ENCODE measurements at places on chromosomes 2 and 18.

GRCh38 chr2:229174794-229175496, 96.1 kb downstream of the PID1 start:
- no peak for DNase-seq

DNA sequence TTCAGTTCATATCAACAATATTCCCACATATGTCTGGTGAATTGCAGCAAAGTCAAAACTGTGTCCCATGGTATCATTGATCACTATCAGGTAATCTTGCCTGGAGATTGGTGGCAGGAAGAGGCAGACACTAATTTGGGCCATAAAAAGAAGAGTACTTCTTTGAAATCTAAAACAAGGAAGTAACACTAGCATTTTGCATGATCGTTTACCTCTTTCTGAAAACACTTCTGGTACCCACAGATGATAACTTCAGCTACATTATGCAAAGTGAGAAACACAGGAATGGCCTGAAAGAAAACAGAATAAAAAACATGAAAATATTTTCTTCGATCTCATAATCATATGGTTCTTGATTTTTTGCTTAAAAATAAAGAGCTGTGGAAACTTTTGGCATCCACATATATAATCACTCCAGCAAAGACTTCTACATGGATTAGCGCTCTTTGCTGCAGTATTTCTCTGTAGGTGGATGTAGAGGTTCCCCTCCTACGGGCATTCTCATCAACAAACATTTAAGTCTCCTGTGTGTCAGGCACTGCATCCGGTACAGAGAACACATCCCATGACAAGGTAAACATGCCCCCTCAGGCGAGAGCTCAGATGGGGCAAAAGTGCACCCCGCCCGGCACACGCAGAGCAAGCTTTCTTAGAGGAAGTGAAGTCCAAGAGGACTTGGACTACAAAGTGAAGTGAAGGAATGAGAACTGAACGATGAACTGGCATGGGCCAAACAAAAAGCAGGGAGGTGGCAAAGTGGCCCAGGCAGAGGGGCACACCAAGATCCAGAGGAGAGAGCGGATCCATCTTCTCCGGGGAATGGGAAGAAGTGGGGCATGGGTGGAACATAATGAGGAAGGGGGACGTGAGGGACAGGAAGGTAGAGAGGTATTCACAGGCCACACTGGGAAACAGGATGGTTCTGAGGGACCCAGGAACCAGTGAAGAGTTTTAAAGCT, 68.0 kb upstream of the RIOK3 start:
- DNase-seq: no peak

DNA sequence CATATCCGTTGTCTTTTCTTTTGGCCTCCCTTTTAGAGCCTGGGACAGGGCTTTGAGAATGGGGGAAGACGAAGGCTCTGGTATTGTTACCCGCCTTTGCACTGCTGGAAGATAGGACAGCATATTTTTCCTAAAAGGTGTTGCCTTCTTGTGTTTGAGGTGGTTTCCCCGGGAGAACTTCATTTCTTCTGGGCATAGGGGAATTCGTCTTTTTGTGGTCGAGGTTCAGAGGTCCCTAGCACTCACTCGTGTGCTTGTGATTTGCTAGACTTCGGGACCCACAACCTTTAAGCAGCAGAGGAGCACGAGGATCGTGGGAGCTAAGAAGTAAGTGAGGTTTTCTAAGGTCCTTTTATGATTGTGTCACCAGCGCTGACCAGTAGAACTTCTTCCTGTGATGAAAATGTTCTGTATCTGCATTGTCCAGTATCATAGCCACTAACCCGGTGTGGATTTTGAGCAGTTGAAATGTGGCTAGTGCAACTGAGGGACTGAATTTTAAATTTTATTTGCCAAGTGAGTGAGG, 611 bp downstream of the ZNF512 start:
- DNase-seq: no peak

- no peak for DNase-seq
Observed at GRCh38 chr2:112824694-112825085, 11.9 kb downstream of the IL1B start.

GRCh38 chr2:232879618-232880494, 9.8 kb downstream of the SNORC start:
- DNase-seq: no peak

DNA sequence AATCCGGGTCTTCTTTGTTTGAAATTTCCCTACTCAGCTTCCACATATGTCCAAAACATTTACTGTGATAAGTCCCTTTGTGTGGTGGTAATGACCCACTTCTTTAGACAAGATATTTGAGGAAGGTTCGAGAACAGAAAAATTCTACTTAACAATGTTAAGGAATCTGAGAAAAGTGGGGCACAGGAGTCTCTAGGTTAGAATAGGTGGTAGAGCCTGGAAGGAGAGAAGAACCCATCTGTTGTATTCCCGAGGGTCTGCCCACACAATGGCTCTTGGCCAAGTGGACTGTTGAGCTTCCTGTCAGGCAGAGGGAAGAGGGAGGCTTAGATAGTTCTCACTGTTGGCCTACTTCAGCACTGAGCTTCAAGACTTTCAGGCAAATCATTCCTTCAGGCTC, 4.3 kb downstream of the IGFBP2 start:
- DNase-seq: no peak

DNA sequence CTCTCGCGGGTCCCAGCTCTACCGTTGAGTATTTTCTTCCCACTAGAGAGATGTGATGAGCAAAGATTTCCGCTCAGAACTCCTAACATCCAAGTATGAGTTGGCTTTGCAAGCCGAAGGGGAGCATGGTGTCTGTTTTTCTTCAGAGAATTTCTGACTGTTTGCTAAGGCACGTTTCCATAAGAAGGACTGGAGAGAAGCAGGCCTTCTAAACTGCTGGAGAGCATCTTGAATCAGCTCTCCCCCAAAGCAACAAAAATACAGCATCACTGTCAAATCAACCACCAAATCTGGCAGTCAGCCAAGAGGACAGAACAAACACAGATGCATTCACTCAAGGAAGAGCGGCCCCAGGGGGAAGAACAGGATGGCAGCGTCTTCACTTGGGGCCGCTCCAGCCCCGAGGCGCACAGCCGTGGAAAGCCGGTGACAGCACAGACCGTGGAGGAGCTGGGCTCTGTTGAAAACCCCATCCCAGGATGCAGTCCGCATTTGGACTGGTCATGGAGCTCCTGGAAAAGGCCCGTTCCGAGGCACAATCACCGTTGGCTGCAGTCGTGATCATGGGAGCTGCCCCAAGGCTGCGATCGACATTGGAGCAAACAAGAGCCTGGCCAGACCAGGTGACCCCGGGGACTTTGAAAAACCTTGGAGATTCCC, 101.4 kb downstream of the NFATC1 start:
- DNase-seq: no peak

DNA sequence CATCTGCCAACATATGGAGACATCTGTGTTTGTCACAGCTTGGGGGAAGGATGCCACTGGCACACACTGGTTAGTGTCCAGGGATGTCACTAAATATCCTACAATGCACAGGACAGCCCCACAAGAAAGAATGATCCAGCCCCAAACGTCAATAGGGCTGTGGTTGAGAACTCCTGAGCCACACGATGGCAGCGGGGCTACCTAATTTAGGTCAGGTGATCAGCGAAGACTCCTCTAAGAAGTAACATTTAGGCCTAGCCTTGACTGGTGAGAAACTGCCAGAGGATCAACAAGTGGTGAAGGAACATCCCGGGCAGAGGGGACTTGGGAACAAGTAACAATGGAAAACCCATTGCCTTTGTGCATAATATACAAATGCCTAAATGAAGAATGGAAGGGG, 5.0 kb upstream of the TGIF1 start:
- no peak for DNase-seq

DNA sequence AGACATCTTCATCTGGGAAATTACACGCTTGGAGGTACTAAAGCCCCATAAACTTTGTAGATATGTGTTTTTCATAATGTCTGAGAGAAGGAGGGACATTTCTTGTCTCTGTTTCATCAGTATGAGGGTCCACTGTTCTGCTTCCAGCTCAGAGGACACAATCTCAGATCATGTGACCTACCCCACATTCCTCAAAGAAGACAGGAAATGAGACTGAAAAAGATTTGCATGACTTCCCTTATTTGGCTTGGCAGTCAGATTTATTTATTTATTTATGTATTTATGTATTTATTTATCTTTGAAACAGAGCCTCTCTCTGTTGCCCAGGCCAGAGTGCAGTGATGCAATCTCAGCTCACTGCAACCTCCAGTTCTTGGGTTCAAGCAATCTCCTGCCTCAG, 463.7 kb upstream of the RGPD4 start:
- no peak for DNase-seq

DNA sequence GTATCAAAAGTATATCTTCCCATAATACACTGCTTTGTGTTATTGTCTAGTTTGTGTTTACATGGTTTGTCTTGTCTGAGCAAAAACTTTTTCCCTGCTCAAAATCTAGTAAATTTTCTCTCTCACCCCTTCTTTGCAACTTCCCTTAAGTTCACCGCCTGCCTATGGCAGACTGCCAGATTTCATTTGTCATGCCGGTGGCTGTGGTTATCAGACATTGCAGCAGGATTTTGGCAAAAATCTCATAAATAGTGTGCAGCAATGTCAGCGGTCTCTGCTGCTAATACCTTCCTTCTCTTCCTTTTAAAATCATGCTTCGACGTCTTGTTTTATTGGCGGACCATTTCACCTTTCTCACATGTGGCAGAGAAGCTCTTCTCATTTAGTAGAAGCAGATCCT, 45.6 kb upstream of the TMEM178A start:
- peak; percentile 3 for DNase-seq

DNA sequence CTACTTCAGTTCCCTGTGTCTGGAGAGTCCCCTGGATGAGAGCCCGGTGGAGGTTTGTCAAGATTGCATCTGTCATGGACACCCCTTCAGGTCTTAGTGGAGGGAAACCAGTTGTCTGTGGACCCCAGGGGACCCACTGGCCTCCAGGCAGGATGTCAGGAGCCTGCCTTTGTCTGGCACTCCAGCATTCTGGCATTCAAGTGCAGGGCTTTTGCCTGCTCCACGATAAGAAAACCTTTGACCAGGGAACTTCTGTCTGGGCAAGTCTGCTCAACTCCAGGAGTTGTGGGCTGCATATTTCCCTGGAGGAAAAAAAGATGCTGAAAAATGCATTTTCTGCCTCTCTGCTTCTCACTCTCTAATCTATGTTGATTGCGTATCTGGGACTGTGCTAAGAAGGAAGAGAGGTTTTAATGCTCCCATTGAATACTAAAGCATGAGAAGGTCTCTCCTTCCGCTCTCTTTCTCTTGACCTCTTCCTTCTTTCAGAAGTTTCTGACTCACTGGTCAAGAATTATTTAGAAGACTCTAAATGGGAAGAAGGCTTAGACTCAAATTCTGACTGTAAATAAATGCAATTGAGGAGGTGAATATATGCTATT, 104.5 kb downstream of the MMADHC start:
- DNase-seq: no peak

- DNase-seq: no peak
Observed at GRCh38 chr18:43780782-43781340, 503.6 kb upstream of the SYT4 start.

DNA sequence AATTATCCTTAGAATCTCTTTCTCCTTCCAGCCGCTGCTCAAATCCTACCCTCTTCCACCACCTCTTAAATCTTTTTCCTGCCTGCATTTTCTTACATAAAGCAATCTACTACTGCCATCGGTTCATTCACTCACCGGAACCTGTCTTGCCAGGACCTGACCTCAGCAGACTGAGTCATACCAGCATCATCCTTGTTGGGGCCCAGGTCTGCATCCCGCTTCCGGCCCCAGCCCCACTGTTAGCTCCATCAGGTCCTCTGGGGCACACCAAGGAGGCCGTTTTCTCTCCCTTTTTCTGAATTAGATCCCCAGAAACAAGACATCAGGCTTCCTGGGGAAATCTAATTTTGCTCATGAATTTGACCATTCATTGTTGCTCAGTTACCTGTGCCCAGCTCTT, 42.7 kb upstream of the TGFA start:
- DNase-seq: no peak

DNA sequence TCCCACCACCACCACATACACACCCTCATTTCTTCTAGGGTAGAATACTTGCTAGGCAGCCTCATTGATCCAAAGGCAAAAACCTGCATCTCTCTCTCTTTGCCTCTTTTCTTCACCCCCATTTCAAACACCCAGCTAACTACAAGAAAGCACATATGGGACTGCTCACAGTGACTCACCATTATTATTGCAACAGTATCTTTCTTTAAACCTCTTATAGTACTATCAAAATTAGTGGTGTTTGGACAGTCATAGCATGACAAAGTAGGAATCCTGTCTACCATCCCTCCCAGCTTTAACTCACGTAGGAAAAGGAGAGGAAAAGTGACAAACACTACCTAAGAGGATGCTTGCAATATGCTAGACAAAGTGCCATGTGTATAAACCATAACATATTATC, 422.5 kb upstream of the CRIM1 start:
- DNase-seq: no peak

DNA sequence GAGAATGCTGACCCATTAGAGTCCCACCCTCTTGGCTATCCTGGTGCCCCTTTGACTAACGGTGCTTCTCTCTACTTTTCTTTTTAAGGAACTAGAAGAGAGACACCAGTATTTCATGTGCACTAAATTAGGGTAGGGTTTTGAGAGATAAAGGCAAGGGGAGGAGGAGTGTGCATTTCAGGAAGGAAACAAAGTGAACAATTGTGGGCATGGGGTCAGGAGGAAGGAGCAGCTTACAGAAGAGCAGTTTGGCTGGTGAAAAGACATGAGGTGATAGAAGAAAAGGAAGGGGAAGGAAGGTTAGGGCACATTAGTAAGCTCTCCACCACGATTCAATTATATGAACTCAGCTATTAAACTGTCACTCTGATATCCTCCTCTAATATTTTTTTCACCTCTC, 105.8 kb upstream of the CTAGE1 start:
- DNase-seq: no peak

- no peak for DNase-seq
Observed at GRCh38 chr18:45820106-45820745, 5.2 kb upstream of the SIGLEC15 start.

- DNase-seq: no peak
Observed at GRCh38 chr2:237326266-237327171, 87.4 kb downstream of the COL6A3 start.

DNA sequence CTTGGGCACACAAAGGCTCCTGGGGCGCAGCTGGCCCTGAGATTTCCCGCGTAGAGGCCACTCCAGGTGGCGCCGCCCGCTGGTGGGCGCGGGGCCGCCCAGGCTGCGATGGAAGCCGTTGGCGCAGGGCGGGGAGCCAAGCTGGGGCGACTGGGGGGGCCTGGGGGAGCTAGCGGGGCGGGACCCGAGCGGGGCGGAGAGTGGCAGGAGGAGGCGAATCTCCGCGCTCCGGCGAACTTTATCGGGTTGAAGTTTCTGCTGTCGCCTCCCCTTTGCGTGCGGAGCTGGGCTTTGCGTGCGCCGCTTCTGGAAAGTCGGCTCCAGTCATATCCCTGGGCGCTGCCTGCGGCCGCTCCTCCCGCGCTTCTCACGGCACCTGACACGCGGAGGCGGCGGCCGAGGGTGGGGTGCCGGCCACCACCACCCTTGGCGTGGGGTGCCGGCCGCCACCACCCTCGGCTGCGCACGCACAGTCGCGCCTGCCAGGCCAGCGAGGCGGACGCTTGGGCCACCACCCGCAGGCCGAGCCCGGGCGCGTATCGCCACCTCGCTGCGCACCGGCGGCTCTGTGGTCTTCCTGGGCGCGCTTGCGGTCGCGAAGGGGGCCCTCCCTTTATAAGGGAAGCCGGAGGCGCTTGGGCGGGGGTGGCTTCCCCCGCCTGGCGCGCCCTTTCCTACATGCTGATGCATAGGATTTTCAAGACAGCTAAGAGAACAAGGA, 919 bp upstream of the CYP1B1 start:
- no peak for DNase-seq

Measured in T-cell (primary cell).